ENCODE measurements at places on chromosomes 3 and 15. TPM values are rescaled to one million over a fixed set of nuclear protein-coding genes. Genes with fewer than 3 reads are reported as not detected.

Gene OR5K2
- total RNA-seq: not detected

Gene LMCD1
- 7.0 TPM for total RNA-seq

Gene TRH
- not detected for total RNA-seq

Gene RPL39L
- total RNA-seq: 5.6 TPM

Gene ITPKA
- 161 TPM for total RNA-seq

Gene EFCC1
- 1.6 TPM for total RNA-seq

Gene SPTBN5
- 1.4 TPM for total RNA-seq

Gene SLC25A20
- total RNA-seq: 12.0 TPM

Gene SLC12A1
- not detected for total RNA-seq

Gene MELTF
- 20.6 TPM for total RNA-seq

Gene SST
- 16.2 TPM for total RNA-seq

Gene TEX55
- not detected for total RNA-seq

Gene B3GALNT1
- 1.6 TPM for total RNA-seq

Gene GOLGA8G
- total RNA-seq: not detected

Gene CFAP91
- total RNA-seq: not detected

Gene PDZRN3
- total RNA-seq: 116 TPM

Gene NOX5
- total RNA-seq: 0.27 TPM

Gene MRPS22
- total RNA-seq: 51.5 TPM

Gene SLC2A2
- not detected for total RNA-seq

Gene TASOR
- 69.1 TPM for total RNA-seq

Gene EFHB
- not detected for total RNA-seq

Gene KBTBD8
- total RNA-seq: 3.3 TPM

Gene ARGFX
- not detected for total RNA-seq

Gene GOLGA8J
- total RNA-seq: not detected

Gene MRPS11
- total RNA-seq: 31.1 TPM

Gene NR1I2
- 78.0 TPM for total RNA-seq

Gene ITIH4
- 0.60 TPM for total RNA-seq

Gene CCR8
- not detected for total RNA-seq

Gene GOLGA8H
- total RNA-seq: 0.32 TPM

Gene NUP210
- total RNA-seq: 6.0 TPM

Gene CSPG4
- 11.2 TPM for total RNA-seq
